ENCODE measurements at places on chromosomes 3 and 15.

- no peak for DNase-seq
These were observed 11.4 kb upstream of the CSPG4 start for GRCh38 chr15:75723847-75724660.

DNA sequence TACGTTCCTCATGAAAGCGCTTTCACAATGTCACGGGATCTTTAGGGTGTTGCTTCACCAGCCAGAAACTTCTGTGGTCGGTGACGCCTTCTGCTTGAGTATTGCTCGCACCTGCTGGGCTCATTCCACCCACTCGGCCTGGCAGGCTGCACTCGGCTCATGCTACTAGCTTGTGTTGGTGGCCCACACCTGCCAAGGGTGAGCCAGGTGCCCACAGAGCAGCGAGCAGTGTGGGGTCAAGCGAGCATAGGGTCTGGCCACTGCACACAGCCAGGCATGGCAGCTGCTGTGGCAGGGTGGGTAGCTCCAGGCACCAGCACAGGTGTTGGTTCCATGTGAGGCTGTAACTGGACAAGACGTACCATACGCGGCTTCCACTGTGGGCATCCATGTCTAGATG lies 202.9 kb upstream of the CADM2 start:
- DNase-seq, result no peak

DNA sequence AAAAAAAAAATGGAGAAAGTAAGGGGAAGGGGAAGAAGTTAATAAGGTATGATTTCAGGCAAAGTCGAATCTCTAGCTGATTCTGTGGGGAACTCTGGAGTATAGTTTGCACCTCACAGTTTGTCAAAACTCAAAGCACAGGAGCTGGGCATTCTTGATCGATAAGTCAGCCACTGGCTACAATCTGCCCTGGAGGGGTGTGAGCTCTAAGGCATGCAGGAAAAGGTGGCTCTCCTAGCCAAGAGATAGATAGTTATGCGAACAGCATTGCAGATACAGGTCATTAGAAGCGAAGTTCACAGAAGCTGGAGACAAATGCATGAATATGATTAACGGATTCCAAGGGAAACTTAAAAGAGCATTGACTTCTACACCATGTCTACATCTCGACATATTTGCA lies 952.6 kb downstream of the AGBL1 start:
- no peak for DNase-seq

DNA sequence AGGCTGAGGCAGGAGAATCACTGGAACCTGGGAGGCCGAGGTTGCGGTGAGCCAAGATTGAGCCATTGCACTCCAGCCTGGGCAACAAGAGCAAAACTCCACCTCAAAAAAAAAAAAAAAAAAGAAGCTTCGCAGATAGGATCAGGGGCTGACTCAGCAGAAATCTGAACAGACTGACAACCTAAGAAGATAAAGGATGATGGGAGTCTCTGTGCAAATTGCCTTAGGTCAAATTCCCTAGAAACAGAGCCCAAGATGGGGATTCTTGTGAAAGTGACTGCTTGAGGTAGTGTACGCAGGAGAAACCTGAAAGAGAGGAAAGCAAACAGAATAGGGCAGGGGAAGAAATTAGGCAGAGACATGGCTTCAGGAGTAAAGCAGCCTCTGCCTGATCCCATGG lies 160.8 kb upstream of the LRIG1 start:
- DNase-seq, result no peak

GRCh38 chr15:85540085-85540797 lies 159.8 kb downstream of the AKAP13 start:
- no peak for DNase-seq

DNA sequence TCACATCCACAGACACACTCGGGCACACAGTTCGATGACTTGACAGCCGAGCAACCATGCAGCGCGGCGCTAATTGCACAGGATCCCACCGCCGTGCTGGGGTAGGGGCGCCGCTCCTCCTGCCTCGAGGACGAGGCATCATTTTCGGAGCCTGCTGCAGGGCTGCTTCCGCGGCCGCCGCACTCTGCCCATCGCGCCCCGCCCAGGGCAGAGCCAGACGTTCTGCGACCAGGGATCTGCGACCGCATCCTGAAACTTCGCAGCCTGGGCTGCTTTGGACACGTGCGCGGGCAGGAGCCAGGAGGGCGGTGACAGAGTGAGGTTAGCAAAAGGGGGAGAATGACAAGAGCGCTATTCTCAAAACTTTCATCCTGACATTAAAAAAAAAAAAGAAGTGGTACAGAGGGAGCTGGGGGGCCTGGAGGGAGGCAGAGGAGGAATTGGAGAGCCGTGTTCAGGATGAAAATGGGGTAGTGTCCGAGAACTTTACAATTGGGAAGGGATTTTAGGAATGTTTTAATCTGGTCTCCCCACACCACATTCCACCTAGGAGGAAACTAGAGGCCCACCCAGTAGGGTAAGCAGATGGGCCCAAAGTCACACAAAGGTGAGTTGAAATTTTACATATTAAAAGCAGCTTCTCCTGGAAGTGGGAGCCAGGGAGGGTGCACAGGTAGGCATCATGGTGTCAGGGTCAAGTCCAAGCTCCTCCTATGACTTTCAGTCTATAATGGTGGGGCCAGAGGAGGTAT lies 15.9 kb downstream of the IGDCC3 start:
- DNase-seq, result no peak

DNA sequence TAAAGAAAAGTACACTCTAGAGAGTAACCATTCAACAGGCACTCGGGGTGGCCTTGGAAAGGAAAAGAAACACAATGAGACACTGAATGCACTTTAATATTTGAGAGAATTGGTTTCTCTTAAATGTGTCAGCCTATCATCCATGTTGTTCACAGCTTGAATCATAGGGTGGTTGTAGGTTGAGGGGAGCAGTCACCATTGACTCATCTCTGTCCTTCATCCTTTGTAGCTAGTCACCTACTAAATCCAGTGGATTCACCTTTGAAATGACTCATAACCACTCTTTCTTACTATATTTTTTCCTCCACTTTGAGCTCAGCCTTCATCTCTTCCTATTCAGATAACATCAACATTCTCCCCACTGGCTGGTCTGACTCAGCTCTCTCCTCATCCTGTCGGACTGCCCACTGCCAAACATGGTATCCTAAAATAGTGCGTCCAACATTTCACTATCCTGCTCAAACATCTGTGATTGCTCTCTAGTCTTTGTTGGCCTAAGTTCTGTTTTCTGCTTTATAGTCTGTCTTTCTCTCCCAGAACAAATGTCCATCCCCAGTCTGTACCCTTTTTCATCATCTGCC lies 182.7 kb upstream of the GADL1 start:
- no peak for DNase-seq

DNA sequence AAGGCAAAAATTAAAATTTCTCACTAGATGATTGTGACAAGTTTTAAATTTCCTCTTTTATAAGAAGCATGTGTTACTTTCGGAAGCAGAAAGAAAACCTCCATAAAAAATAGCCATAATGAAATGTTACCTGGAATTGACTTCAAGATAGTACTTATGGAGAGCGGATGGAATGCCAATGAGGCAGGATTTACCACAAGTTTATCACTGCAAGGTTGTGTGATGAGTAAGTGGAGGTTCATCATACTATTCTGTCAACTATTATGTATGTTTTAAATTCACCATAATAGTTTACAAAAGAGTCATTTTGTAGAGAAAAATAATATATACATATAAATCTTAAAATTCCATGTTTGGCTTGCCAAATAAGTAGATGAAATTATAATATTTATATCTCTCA lies 230.3 kb downstream of the SCAPER start:
- DNase-seq, result no peak

GRCh38 chr3:64187065-64187959 lies 38.0 kb downstream of the PRICKLE2 start:
- DNase-seq, result no peak

- DNase-seq, result no peak
These were observed 33.9 kb downstream of the FSD2 start for GRCh38 chr15:82771789-82772607.

GRCh38 chr15:83404121-83404520 lies 43.0 kb upstream of the SH3GL3 start:
- DNase-seq, result no peak

- DNase-seq, result no peak
These were observed 758.3 kb downstream of the GBE1 start for GRCh38 chr3:81003008-81003645.

- DNase-seq, result no peak
These were observed 10.7 kb upstream of the SIAH2 start for GRCh38 chr3:150773616-150774192.

GRCh38 chr3:25663347-25663868 lies 1.3 kb downstream of the TOP2B start:
- no peak for DNase-seq
